Caco-2 (cell line): ENCODE measurements at places on chromosomes 7 and 10.

DNA sequence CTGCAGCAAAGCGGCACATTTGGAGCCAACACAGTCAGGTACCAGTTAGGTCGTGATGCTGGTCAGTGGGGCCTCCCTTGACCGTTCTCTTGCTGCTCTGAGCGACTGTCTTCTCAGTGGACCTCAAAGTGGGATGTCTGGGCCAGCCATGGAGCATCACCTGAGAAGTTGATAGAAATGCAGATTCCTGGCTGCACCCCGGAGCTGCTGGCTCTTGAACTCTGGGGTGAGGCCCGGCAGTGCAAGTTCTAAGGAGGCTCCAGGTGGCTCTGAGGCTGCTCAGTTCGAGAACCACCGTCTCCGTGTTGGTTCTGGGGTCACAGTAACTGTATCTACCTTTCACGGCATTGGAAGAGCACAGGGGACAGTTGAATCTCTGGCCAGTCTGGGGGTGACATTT lies 147.5 kb downstream of the WDR37 start:
- no peaks in the 10 kb centered on the region for H3K27me3 ChIP-seq
- H3K27ac ChIP-seq, result peak overlapping the region; percentile 82
- H3K36me3 ChIP-seq, result no peaks in the 10 kb centered on the region
- H3K4me3 ChIP-seq, result no peak overlapping the region
- H3K4me1 ChIP-seq, result peaks cover 25% of the 10 kb centered on the region

- no peaks in the 10 kb centered on the region for H3K36me3 ChIP-seq
- DNase-seq, result no peak
- H3K27me3 ChIP-seq, result no peaks in the 10 kb centered on the region
Observed at GRCh38 chr7:1122832-1123501, 35.1 kb downstream of the GPER1 start.

DNA sequence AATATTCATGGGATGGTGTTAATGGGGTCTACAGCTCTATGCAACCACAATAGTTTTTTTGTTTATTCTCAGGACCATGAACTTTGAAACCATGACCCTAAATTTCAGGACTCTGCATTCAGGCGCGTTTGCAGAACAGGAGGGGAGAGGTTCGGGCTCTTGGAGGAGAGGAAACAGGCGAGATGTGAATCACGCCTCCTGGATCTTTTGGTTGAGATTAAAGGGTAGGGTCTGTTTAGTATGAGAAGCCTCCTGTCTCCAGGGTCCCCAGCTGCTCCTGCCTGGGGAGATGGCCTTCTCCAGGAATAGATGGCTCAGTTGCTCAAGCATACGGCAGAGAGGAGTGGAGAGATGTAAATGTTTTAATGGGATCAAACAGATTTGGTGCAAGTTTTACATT lies 18.2 kb downstream of the TLL2 start:
- H3K4me1 ChIP-seq, result no peaks in the 10 kb centered on the region
- no peak overlapping the region for H3K27ac ChIP-seq
- no peaks in the 10 kb centered on the region for H3K36me3 ChIP-seq
- H3K27me3 ChIP-seq, result no peaks in the 10 kb centered on the region

- no peaks in the 10 kb centered on the region for H3K27me3 ChIP-seq
- H3K36me3 ChIP-seq, result no peaks in the 10 kb centered on the region
- H3K27ac ChIP-seq, result no peak overlapping the region
- no peaks in the 10 kb centered on the region for H3K4me1 ChIP-seq
- H3K4me3 ChIP-seq, result no peak overlapping the region
Observed at GRCh38 chr7:114354306-114354705, 60.3 kb upstream of the FOXP2 start.

GRCh38 chr7:134527979-134528371 lies 608 bp downstream of the AKR1B10 start:
- H3K4me3 ChIP-seq, result no peak overlapping the region
- 0 out of 2 replicates have a peak, but pooled peaks cover 3% of the 10 kb centered on the region for H3K4me1 ChIP-seq
- DNase-seq, result no peak
- H3K27me3 ChIP-seq, result no peaks in the 10 kb centered on the region
- H3K36me3 ChIP-seq, result no peaks in the 10 kb centered on the region

- no peaks in the 10 kb centered on the region for H3K27me3 ChIP-seq
- H3K4me1 ChIP-seq, result no peaks in the 10 kb centered on the region
- H3K36me3 ChIP-seq, result no peaks in the 10 kb centered on the region
Observed at GRCh38 chr7:121288894-121289293, 39.9 kb upstream of the WNT16 start.

DNA sequence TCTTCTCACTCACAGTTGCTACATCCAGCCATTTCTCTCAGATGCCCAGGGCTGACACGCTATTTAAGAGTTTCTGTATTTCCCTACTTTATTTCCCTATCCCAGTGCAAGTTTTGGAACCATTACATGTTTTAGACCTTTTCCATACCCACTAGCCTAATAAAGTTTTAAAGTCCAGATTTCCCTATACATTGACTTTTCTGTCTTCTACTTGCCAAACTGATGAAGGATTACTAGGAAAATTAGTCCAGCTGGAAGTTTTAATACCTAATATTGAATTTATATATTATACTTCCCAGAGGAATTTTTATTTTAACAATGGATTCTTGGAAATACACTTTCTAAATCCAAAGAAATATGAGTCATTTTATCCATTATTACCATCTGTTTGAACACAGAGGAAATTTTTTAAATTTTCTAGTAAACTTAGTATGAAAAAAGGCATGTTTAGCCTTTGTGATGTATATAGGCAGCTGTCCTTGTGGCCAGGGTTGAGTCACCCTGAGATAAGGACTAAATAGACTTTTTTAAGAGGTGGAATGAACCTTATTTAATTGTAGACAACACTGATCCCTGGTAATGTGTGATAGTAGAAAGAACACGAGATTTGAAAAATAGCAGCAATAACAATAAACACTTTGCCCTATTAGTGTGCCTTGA lies 205.0 kb downstream of the TFEC start:
- H3K4me3 ChIP-seq, result no peak overlapping the region
- no peaks in the 10 kb centered on the region for H3K27me3 ChIP-seq
- DNase-seq, result no peak
- no peak overlapping the region for H3K27ac ChIP-seq
- H3K36me3 ChIP-seq, result no peaks in the 10 kb centered on the region
- peaks cover 21% of the 10 kb centered on the region for H3K4me1 ChIP-seq

DNA sequence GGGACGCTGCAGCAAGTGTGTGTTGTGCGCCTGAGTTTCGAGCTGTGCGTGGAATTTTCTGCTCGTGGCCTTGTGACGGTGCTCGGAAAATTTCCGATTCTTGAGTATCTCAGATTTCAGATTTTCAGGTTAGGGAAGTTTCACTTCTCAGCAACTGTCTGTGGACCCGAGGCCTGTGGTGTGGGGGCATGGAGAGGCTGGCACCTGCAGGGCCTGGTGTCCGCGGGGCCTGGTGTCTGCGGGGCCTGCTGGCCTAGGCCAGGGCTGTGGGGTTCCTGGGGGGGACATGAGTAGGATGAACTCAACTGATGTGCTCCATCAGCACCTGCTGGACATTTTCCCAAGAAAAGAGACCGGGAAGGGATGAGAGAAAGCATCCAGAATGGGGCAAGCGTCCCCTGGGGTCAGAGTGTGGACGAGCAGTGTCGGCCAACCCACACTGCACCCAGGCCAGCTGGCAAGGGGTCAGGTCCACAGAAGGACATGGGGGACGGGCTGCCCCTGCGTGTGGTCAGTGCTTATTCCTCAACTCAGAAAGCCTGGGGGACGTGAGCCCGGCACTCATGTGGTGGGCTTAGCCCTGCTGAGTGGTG lies 31.3 kb upstream of the SHH start:
- H3K27ac ChIP-seq, result no peak overlapping the region
- peaks cover 12% of the 10 kb centered on the region for H3K4me1 ChIP-seq
- H3K4me3 ChIP-seq, result no peak overlapping the region
- no peak for DNase-seq
- no peaks in the 10 kb centered on the region for H3K27me3 ChIP-seq

DNA sequence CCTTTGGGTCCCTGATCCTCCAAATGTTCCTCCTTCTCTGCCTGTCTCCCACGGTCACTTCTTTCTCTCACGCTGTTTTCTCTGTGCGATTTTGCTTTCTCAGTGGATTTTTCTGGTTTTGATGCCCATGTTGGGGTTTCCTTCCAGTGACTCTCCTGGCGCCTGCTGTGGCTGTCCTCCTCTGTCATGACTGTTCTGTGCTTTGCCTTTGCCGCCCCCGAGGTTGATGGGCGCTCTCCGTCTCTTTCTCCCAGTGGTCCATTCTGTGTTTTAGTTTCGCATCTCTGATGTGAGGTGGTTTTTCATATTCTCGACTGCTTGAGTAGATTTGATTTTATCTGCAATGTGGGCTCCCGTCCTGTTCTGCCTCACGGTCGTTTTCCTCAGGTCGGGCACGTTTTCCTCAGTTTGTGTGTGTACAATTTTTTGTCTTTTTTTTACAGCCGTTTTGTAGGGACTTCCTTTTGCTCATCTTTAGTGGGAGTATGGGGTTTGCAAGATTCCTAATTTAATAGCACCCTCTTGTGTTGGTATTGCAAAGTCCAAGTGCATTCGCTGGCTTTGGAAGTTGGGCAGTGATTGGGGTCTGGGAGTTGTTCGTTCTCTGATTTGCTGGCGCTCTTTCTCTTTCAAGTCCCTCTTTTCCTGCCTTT lies 100.0 kb downstream of the INPP5A start:
- DNase-seq, result no peak
- H3K4me3 ChIP-seq, result no peak overlapping the region
- no peaks in the 10 kb centered on the region for H3K4me1 ChIP-seq
- H3K36me3 ChIP-seq, result no peaks in the 10 kb centered on the region

- no peaks in the 10 kb centered on the region for H3K4me1 ChIP-seq
- H3K27ac ChIP-seq, result no peak overlapping the region
- H3K27me3 ChIP-seq, result no peaks in the 10 kb centered on the region
Observed at GRCh38 chr10:95755511-95756004, 405 bp upstream of the ENTPD1 start.

- no peaks in the 10 kb centered on the region for H3K27me3 ChIP-seq
- DNase-seq, result no peak
- no peaks in the 10 kb centered on the region for H3K36me3 ChIP-seq
- H3K27ac ChIP-seq, result no peak overlapping the region
- no peak overlapping the region for H3K4me3 ChIP-seq
- no peaks in the 10 kb centered on the region for H3K4me1 ChIP-seq
Observed at GRCh38 chr10:131882151-131882550, 18.7 kb upstream of the PPP2R2D start.

DNA sequence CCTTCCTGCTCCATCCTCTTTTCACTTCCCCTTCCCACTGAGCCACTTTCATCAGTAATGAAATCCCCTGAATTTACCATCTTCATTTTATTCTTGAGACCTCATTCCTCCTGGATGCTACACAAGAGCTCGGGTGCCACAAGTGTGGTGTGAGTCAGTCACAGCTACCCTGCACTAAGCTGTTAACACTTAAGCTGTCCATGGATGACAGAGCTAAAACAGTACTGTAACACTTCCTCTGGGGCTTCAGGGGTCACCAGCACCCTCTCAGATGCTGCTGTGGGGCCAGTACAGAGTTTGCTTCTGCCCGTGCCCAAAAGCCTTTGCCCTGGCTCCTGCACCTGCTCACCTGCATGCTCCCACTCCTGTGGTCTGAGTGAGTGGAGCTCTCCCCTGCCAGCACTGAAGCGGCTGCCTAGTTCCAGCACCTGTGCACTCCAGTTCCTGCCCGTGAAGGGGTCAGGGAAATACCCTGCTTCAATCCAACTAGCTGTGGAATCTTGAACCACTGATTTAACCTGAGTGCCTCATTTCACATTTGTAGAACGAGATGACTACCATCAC lies 71.9 kb downstream of the POT1 start:
- no peak for DNase-seq
- H3K27me3 ChIP-seq, result no peaks in the 10 kb centered on the region
- H3K4me3 ChIP-seq, result no peak overlapping the region
- no peaks in the 10 kb centered on the region for H3K36me3 ChIP-seq
- H3K4me1 ChIP-seq, result no peaks in the 10 kb centered on the region; the same call in 1 of the 2 replicates
- no peak overlapping the region for H3K27ac ChIP-seq

DNA sequence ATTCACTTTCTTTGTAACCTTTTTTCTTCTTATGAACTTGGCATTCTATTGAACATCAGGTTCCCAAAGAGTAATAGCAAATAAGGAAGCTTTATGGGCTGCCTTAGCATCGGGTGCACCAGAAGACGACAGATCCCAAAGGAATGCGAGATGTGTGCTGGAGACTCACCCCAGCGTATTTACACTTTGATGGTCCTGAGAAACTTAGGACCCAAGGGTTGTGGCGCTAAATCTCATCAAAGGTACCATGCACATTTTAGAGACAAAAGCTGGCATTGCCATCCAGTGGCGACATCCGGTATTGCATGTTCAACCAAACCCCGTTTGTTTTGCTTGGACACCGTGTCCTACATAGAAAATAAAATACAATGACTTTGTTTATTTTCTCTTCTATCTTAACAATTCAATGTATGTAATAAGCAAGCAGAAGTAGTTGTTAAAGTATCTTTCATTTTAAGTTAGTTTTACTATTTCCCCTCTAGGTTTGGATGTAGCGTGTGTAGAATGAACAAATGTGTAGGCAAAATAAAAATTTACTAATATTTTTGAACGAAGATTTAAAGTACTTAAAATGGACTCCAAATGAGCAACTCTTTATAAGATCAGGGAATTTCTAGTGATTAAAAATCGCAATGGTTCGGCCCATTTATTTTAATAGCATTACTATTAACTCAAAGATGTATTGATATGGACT lies 1154.8 kb downstream of the GATA3 start:
- no peaks in the 10 kb centered on the region for H3K4me1 ChIP-seq
- no peak overlapping the region for H3K4me3 ChIP-seq
- no peaks in the 10 kb centered on the region; the same call in 1 of the 2 replicates for H3K27me3 ChIP-seq
- no peak overlapping the region for H3K27ac ChIP-seq
- peak; percentile 63 for DNase-seq
- H3K36me3 ChIP-seq, result no peaks in the 10 kb centered on the region

- no peaks in the 10 kb centered on the region; the same call in none of the 2 replicates for H3K36me3 ChIP-seq
- no peaks in the 10 kb centered on the region for H3K4me1 ChIP-seq
Observed at GRCh38 chr10:35058686-35059085, 31.5 kb downstream of the CUL2 start.

DNA sequence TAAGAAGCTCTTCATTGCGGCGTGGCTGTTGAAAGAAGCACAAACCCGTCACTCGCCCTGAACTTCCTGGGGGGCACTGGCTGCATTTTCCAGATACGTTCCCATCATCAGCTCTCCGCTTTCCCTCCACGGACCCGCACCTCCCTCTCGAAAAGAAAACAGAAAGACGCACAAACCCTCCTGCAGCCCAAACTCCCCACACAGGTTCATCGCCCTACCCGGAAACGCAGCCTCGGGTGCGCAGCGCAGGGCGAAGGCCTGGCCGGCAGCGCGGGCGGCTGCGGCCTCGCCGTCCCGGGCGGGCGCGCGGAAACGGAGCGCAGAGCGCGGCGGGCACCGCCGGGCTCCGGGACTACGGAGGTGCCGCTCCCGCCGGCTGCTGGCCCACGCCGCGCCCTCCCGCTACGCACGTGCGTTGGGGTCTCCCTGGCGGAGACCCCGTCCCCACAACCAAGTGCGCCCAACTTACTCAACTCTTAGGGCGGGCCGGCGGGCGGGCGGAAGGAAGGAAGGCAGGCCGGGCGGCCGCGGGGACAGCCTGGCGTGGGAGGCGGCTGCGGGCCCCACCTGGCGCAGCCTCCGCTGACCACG lies 822 bp downstream of the ZNF800 start:
- H3K27ac ChIP-seq, result peak overlapping the region; percentile 93
- no peaks in the 10 kb centered on the region for H3K27me3 ChIP-seq
- peak overlapping the region; percentile 73 for H3K4me3 ChIP-seq
- no peaks in the 10 kb centered on the region for H3K4me1 ChIP-seq
- no peaks in the 10 kb centered on the region for H3K36me3 ChIP-seq
- DNase-seq, result peak; percentile 59
